Mesothelial cell of epicardium (in vitro differentiated cells): ENCODE measurements at places on chromosomes 2 and 18.

DNA sequence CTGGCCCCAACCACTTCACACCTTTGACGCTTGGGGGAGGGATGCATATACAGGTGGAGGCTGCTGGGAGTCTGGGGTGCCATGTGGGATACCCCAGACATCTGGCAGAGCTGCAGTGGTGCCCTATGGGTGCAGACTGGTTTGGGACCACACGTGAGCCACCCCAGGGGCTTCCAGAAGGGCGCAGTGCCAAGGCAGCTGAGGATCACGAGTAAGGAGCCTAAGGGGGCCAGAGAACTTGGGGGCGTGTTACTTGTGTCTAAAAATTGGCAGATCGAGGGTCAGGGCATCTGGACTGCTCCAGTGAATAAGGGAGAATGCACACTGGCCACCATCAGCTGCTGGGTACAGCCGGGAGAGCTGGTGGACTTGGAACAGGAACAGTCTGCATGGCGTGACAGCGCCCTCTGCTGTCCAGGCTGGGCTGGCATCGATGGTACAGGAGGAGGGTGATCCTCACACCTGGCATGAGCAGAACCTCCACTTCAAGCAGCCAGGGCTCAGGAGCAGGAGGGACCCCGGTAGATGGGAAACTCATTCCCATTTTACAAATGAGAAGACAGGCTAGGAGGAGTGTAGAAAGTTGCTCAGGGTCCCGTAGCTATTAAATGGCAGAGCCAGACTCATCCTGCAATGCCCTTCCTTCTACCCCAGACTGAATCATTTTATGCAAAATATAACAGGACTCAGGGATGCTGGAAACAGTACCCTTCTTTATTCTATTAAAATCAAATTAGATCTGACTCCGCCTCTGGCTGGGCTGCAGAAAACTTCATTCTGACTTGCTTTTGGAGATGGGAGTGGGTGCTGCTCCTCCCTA is 60.4 kb downstream of the ATOH8 start:
- no peaks in the 10 kb centered on the region for H3K36me3 ChIP-seq
- no peak overlapping the region for H3K4me3 ChIP-seq
- peak; percentile 97 for DNase-seq
- H3K27me3 ChIP-seq: peaks cover 12% of the 10 kb centered on the region
- no peak overlapping the region for H3K27ac ChIP-seq
- H3K4me1 ChIP-seq: peaks cover 9% of the 10 kb centered on the region

DNA sequence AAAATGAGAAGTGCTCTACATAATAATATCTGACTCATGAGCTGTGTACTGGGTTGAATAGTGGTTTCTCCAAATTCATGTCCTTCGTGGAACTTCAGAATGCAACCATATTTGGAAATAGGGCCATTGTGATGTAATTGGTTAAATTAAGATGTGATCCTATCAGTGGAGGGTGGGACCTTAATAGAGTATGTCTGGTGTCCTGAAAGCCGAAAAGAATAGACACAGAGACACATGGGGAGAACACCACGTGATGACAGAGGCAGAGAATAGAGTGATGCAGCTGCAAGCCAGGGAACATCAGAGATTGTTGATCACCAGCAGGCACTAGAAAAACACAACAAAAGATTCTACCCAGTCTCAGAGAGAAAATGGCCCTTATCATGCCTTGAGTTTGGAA is 310.1 kb downstream of the EXOC6B start:
- no peak overlapping the region for H3K4me3 ChIP-seq
- peaks cover 15% of the 10 kb centered on the region for H3K36me3 ChIP-seq
- H3K27me3 ChIP-seq: no peaks in the 10 kb centered on the region
- no peak for DNase-seq
- peaks cover 49% of the 10 kb centered on the region for H3K4me1 ChIP-seq

DNA sequence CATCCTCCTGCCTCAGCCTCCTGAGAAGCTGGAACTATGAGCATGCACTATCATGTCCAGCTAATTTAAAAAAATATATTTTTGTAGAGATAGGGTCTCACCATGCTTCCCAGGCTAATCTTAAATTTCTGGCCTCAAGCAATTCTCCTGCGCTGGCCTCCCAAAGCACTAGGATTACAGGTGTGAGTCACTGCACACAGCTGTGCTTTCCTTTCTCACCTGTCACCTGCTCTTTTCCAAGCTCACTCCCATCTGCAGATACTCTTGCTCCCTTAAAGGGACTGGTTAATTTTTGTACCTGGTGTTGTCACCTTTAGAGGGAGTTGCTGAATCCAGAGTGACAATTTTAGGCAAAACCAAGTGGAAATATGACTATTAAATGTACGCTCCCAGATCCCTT is 178.2 kb downstream of the LOXHD1 start:
- no peaks in the 10 kb centered on the region for H3K36me3 ChIP-seq
- no peak for DNase-seq
- H3K27me3 ChIP-seq: peaks cover 37% of the 10 kb centered on the region
- peaks cover 8% of the 10 kb centered on the region for H3K4me1 ChIP-seq

- no peak for DNase-seq
- H3K27me3 ChIP-seq: no peaks in the 10 kb centered on the region
- peaks cover 18% of the 10 kb centered on the region for H3K4me1 ChIP-seq
- peak overlapping the region; percentile 10 for H3K4me3 ChIP-seq
Observed at GRCh38 chr18:11518788-11519685, 90.4 kb upstream of the SLC35G4 start.

DNA sequence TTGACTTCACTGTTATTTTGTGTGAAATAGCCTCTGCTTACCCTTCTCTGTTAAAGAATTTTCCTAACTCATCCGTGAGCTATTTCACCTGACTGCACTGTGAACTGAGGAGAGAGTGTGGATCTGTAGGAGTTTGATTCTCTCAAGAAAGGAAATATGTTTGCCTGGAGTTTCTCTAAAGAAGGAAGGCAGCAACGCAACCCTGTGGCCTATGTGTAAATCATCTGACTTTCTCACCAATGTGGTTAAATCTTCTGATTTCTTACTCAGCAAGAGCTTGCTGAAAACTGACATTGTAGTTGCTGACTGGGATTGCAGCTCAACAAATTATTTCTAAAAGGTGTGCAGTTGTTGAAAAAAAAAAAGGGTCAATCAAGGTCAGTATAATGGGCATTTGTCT is 153.9 kb upstream of the PELI1 start:
- no peaks in the 10 kb centered on the region for H3K27me3 ChIP-seq
- H3K27ac ChIP-seq: no peak overlapping the region
- no peak for DNase-seq
- H3K4me1 ChIP-seq: peaks cover 10% of the 10 kb centered on the region
- no peak overlapping the region for H3K4me3 ChIP-seq

DNA sequence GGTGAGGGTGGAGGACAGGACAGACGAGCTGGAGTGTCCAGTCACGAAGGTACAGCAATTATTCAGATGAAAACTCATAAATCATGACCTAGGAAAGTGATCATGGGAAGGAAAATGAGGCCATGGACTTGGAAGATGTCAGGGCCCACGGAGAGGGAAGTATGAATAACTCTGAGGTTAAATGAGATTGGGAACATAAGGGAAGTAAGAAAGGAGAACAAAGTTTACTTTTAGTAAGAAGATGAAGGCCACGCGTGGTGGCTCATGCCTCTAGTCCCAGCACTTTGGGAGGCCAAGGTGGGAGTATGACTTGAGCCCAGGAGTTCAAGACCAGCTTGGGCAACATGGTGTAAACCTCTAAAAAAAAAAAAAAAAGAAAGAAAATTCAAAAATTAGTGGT is 56.2 kb downstream of the AQP4 start:
- H3K4me1 ChIP-seq: no peaks in the 10 kb centered on the region
- no peak overlapping the region for H3K4me3 ChIP-seq
- no peaks in the 10 kb centered on the region for H3K36me3 ChIP-seq
- no peak overlapping the region for H3K27ac ChIP-seq

DNA sequence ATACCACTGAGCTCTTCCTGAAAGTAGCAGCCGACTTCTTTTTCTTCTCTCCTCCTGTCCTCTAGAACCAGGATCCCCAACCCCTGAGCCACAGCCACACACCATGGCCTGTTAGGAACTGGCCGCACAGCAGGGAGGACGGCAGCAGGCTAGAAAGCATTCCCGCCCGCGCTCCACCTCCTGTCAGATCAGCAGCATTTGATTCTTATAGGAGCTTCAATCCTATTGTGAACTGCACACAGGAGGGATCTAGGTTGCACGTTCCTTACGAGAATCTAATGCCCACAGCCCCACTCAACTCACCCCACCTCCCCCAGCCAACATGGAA is 179.1 kb upstream of the SH3BP4 start:
- no peaks in the 10 kb centered on the region for H3K36me3 ChIP-seq
- peaks cover 18% of the 10 kb centered on the region for H3K27me3 ChIP-seq
- H3K27ac ChIP-seq: no peak overlapping the region
- DNase-seq: no peak

DNA sequence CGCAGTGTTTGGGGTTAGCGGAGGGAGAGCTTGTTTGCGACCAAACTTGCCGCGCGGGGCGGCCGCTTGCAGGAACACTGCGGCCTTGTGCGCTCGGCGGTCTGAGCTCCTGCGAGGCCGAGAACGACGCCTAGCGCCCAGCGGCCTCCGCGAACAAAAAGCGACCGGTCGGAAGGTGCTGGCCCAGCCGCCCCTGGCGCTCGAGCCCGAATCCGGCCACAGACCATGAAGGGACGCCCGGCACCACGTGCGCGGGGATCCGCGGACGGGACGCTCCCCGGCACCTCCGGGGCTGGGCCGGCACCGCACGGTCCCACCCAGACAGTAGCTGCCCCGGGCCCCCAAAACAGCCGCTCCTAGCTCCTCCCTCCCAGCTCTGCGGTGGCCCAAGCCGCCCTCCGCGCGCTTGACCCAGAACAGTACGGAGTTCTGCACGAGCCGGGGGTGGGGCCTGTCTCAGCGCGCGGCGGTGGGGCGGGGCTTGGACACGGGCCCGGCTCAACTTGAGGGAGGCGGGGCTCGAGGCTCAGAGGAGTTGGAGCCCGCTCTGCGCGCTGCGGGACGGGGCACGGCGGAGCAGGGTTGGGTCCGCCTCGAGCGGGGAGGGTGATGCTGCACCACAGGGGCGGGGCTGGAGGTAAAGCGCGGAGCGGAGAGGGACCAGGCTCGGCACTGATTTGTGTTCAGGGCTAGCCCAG is 664 bp upstream of the IMPA2 start:
- peak; percentile 99 for DNase-seq
- H3K4me3 ChIP-seq: peak overlapping the region; percentile 68
- H3K27me3 ChIP-seq: no peaks in the 10 kb centered on the region

- DNase-seq: no peak
- H3K4me3 ChIP-seq: no peak overlapping the region
- H3K36me3 ChIP-seq: no peaks in the 10 kb centered on the region
- peaks cover 9% of the 10 kb centered on the region for H3K27me3 ChIP-seq
- no peak overlapping the region for H3K27ac ChIP-seq
- H3K4me1 ChIP-seq: no peaks in the 10 kb centered on the region
Observed at GRCh38 chr2:20434588-20435294, 12.1 kb upstream of the RHOB start.

GRCh38 chr2:152443771-152444170 is 108.8 kb downstream of the FMNL2 start:
- DNase-seq: no peak
- H3K36me3 ChIP-seq: no peaks in the 10 kb centered on the region
- peaks cover 31% of the 10 kb centered on the region for H3K4me1 ChIP-seq
- H3K4me3 ChIP-seq: no peak overlapping the region
- H3K27ac ChIP-seq: no peak overlapping the region
